Motor neuron (in vitro differentiated cells): ENCODE measurements at places on chromosomes 7 and 10. TPM values are rescaled to one million over a fixed set of nuclear protein-coding genes. Genes with fewer than 3 reads are reported as not detected.
A peak's percentile ranks its signal among the peaks of the same experiment; 100 is the strongest.

GRCh38 chr7:39421251-39421650 is 145.0 kb upstream of the YAE1 start:
- ATAC-seq = peak; percentile 40

DNA sequence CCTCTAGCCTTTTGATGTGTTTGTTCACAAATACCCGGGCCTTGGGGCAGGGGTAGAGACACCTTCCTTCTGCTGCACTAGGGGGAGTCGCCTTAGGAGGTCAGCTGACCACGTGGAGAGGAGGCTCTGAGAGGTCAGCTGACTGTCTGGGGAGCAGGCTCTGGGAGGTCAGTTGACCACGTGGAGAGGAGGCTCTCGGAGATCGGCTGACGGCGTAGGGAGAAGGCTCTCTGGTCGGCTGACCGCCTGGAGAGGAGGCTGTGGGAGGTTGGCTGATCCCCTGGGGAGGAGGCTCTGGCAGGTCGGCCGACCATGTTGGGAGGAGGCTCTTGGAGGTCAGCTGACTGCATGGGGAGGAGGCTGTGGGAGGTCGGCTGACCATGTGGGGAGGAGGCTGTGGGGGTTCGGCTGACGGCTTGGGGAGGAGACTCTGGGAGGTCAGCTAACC is 59.6 kb upstream of the LYZL1 start:
- ATAC-seq = no peak

GRCh38 chr7:105295596-105296352 is 92.9 kb downstream of the SRPK2 start:
- no peak for ATAC-seq

- peak; percentile 85 for ATAC-seq
These were observed 58.9 kb downstream of the PIP4K2A start for GRCh38 chr10:22655312-22655981.

DNA sequence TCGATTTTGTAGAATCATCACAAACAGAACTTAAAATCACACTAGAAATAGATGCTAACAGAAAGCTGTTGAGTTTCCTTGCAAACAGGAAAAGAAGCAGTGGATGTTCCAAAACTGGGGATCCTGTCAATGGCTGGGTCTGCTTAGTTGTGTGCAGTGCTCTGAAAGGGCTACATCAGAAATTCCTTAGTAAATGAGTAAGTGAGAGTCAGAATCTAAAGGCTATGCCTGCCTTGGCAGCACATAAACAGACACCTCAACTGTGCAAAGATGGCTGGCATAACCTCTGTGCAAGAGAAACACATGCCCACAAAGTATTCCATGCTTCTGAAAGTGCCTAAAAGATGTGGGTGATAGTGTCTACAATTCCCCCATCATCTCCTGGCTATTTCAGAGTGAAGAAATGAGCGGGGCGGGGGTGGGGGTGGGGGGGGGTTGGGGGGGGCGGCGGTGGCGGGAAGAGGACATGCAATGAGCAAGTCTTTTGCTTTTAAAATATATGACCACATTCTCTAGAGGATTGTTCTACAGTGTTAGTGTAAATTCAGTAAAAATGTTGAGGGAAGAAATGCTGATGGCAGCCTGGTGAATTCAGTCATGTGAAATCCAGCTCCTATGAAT is 138.1 kb upstream of the LAMB4 start:
- ATAC-seq = no peak

DNA sequence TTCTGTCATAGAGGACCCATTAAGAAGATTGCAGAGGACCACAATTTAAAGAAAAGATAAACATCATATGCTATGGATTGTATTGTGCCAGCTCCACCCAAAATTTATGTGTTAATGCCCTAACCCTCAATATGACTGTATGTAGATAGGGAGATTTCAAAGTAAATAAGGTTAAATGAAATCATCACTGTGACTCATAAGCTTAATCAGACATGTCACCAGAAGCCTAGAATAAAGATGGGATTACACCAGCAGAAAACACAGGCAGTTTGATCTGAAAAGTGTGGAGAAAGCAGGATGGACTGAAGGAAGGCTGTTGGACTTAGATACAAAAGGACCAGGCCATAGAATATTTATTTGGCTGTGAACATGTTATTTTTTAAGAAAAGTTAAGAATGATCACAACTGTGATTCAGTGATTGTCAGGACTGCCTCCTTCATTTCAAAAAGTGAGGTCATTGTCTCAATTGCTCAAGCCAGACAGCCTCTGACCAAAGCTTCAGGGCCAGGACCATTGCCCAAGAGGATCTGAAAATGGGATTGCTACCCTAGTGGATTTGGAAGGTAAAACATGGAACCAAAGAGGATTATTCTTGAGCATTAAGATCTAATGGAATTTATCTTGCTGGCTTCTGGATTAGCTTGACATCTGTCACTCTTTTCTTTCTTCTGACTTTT is 270.8 kb upstream of the POM121L12 start:
- ATAC-seq = peak; percentile 27

- ATAC-seq = no peak
These were observed 236.2 kb upstream of the KLF14 start for GRCh38 chr7:130970196-130970595.

DNA sequence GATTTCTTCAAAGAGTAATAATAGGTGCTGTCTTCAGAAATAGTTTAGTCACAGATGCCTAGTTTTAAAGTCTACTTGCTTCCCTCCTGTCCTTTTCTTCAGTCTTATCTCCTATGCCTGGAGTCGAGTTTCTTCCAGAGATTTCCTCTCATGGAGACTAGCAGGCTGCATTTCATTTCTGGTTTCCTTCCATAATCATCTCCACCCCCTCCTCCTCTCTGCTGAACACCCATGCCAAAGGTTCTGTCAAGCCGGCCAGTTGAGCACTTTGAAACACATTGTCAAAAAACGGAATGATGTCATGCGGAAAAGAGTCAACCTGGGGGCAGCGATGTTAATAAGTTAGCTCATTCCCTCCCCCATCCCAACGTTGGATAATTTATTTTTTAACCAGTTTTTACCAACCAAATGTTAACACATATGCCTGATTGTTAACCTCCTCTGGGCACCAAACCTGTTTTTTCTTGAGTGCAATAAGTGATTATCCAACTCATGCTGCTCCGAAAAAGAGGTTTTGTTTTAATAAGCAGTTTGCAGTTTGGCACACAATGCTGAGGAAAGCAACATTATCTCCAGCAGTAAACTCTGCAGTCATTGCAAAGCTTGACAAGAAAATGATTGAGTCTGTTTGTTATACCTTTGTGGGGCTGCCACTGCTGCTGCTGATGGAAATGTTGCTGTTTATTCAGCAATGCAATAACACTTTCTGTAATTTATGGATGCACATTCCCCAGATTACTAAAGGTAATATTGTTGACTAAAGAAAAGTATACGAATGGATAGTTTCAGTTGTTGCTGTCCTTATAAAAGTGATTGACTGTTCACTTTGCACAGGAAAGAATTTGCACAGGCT is 161.6 kb downstream of the LRMDA start:
- ATAC-seq = peak; percentile 86

GRCh38 chr10:26739071-26739631 is 41.6 kb downstream of the PDSS1 start:
- ATAC-seq = peak; percentile 77

DNA sequence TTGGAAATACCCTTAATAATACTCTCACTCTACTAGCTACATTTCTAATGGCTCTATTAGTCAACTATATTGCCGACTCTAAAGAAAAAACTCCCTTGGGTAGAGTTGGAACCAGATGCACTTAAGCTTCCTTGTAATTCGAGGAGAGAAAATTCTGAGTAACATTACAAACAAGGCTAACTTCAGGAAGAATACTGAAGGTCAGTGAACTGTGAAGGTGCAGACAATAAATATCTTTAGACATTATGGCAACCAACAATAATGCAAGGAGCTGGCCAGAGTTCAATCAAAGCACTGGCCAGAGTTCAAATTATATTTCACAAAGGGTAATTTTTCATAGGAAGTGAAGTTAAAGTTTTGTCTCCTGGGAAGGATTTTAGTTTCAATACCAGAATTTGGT is 40.7 kb upstream of the MRLN start:
- ATAC-seq = no peak

- ATAC-seq = no peak
These were observed 37.3 kb downstream of the ADRA2A start for GRCh38 chr10:111113961-111114757.

DNA sequence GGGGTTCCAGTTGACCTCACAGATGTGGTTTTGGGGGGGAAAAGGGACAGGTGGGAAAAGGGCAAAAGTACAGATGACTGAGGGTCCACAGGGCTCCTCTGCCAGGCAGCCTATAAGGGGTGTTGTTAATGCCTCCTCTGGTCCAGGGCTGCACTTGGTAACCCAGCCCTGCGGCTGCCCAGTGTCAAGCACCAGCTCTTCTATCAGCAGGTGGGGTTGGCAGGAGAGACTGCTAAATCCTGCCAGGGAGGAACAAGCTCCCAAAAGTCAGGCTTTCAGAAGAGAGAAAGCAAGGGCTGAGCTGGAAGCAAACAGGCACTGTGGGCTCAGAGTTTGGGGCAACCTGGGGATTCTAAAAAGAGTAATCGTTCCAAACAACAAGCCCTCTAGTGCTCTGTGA is 39.1 kb downstream of the LRRC20 start:
- ATAC-seq = no peak

- ATAC-seq = no peak
These were observed 113.8 kb upstream of the EEPD1 start for GRCh38 chr7:36039243-36039642.

- no peak for ATAC-seq
These were observed 256.7 kb downstream of the AGMO start for GRCh38 chr7:15305002-15305600.

DNA sequence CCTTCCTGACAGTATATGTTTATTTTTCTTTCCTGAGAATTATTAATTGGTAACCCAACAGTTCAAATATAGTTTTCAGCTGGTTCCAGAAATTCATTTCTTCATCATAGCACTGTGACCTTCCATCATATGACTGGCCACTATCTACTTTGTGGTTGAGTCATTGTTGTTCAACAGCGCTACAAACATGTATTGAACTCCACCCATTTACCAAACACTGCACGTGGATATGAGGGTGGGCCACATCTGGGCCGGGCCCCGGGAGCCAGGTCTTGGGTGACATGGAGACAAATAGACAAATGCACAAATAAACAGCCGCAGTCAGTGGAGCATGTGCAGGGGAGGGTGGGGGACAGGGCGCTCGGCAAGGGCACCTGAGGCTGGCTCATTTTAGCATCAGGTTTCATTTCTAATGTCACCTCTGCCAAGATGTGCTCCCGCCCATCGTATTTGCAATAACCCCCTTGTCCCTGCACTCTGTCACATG is 24.0 kb upstream of the EEPD1 start:
- ATAC-seq = no peak

- ATAC-seq = no peak
These were observed 22.1 kb downstream of the TMEM106B start for GRCh38 chr7:12233175-12233574.

DNA sequence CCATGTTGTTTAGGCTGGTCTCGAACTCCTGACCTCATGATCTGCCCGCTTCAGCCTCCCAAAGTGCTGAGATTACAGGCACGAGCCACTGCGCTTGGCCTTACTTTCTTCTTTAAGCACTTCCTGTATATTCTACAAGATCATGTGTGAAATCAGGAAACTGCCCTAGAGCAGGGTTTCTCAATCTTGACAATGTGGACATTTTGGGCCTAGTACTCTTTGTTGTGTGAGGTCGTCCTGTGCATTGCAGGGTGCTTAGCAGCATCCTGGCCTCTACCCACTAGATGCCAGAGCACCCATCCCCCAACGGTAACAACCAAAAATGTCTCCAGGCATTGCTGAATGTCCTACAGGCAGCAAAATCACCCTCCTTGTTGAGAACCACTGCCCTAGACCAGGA is 24.7 kb downstream of the RRP12 start:
- ATAC-seq = no peak

DNA sequence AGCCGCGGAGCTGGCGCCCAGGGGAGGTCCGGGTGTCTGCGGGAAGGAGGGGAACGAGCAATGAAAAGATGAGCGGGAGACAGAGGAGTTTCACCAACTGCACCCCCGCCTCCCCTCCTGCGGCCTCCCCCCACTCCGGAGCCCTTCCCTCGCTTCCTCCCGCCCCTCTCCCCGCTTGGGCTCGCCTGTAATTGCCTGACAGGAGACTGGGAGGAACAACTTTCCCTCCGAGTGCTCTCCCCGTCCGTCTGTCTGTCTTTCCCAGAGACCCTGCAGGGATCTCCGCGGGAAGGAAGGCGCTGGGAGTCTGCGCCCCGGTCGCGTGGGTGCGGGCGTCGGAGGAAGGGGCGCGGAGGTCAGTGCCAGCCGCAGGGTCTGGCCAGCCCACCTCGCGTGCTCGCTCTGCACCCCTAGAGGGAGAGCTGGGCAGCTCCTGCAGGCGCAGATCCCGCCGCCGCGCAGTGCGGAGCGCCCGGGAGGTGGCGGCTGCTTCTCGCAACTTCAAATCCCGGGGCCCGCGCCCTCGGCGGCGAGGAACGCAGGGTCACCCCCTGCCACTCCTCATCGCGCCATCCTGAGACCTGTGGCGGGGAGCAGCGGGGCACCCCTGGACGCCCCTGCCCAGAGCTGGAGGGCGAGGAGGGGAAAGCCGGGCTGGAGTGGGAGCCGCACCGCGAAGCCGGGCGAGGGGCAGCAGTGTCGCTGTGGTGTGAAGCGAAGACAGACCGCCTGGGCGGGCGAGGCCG is 511 bp upstream of the NRP1 start:
- peak; percentile 86 for ATAC-seq

- peak; percentile 75 for ATAC-seq
These were observed 324.9 kb downstream of the PARD3 start for GRCh38 chr10:34489973-34490745.

DNA sequence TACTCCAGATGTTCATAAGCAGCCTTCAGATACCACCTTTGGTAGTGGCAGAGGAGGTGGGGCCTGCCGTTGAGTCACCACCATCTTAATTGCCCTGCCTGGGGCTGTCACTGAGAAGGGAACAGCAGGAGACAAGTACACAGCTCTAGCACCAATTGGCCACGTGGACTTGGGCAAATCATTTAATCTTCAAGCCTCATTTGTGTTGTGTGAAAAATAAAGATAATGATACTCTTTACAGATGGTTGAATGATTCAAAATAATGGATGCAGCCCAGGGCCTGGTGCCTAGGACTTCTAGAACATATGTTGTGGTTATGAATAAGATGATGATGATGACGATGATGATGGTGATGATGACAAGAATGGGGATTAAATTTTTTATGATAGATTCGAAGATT is 111.9 kb upstream of the ADAM12 start:
- ATAC-seq = no peak

- ATAC-seq = no peak
These were observed 66.7 kb downstream of the RNF216 start for GRCh38 chr7:5714657-5715337.

- ATAC-seq = no peak
These were observed 539 bp upstream of the COX19 start for GRCh38 chr7:975702-976473.

Gene PIK3AP1
- 0.47 and 0.73 TPM in 2 replicates for total RNA-seq

Gene INHBA
- 0.09 and 0.13 TPM in 2 replicates for total RNA-seq

Gene H2BK1
- total RNA-seq = 0.96 TPM in 1 of 2 replicates, not detected in the other

Gene BLNK
- total RNA-seq = 10.9 and 12.1 TPM in 2 replicates

Gene ADAM22
- total RNA-seq = 21.7 and 22.3 TPM in 2 replicates

Gene STEAP2
- 8.8 and 9.4 TPM in 2 replicates for total RNA-seq

Gene TMEM140
- total RNA-seq = 5.4 and 5.7 TPM in 2 replicates

Gene CPN1
- total RNA-seq = not detected in 2 replicates

Gene IPMK
- total RNA-seq = 11.9 and 13.3 TPM in 2 replicates

Gene FAM237B
- total RNA-seq = 0.05 TPM in 1 of 2 replicates, not detected in the other

Gene IL2RA
- not detected in 2 replicates for total RNA-seq
